Chondrocyte (in vitro differentiated cells): ENCODE measurements at places on chromosomes 4 and X. TPM values are rescaled to one million over a fixed set of nuclear protein-coding genes. Genes with fewer than 3 reads are reported as not detected.

The MAP9 gene
- 13.6 to 24.5 TPM (median 14.0 TPM) in 3 replicates for total RNA-seq

DNA sequence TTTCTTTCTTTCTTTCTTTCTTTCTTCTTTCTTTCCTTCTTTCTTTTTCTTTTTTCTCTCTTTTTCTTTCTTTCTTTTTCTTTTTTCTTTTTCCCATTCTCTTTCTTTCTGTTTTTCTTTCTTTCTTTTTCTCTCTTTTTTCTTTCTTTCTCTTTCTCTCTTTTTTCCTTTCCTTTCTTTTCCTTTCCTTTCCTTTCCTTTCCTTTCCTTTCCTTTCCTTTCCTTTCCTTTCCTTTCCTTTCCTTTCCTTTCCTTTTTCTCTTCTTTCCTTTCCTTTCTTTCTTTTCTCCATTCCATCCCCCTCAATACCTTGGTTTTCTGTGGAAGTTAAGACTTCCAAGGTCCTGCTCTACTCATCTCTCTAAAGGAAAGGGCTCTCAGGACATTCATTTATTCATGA is 102.8 kb upstream of the CLNK start:
- DNase-seq: no peak
- peaks cover 4% of the 10 kb centered on the region for H3K27me3 ChIP-seq
- no peak overlapping the region for H3K4me3 ChIP-seq
- peaks cover 10% of the 10 kb centered on the region for H3K4me1 ChIP-seq
- no peaks in the 10 kb centered on the region for H3K36me3 ChIP-seq

DNA sequence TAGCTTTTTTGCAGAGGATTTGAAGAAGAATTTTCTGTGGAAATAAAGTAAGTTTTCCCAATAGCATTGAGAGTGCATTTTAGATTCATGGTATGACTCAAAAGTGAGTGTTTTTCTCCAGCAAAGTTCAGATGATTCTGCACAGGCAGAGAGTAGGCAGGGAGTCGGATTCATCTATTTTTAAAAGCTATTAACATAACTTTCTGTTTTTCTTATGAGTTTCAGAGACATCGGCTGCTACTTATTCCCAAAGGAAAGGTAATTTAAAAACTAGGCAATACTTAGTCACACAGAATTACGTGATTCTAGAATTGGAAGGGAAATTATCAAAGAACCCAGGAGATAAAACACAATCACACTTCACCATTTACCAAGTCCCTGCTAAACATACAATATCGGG is 4.4 kb downstream of the CCDC110 start:
- no peak for DNase-seq
- H3K27me3 ChIP-seq: no peaks in the 10 kb centered on the region
- H3K4me1 ChIP-seq: peaks cover 43% of the 10 kb centered on the region
- H3K36me3 ChIP-seq: no peaks in the 10 kb centered on the region
- peak overlapping the region; percentile 55 for H3K27ac ChIP-seq

The CT83 gene
- not detected in 3 replicates for total RNA-seq

DNA sequence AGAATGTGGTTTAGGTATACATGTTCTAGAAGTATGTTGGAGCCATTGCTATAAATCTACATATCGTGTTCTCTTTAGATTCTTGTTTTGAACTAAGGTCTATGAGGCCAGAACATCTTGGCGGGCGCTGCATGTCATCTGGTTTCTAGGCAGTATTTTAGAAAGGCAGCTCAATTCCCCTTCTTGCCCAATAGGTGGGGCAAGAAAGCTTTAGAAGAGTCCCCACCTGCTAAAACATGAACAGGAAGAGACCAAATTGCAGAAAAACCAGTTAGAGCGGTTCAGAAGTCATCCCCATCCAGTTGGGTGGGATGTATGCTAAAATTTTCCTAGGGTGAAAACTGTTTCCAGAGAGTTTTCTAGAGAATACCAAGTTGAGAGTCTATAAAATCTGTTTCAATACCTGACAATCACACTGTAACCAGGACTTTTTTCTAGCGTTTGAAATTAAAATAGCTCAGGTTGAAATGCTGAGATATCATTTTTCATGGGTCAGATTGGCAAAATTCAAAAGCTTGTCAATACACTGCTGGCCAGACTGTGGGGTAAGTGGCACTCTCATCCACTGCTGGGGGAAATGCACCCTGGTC is 17.5 kb upstream of the SH3KBP1 start:
- H3K27ac ChIP-seq: no peak overlapping the region
- no peaks in the 10 kb centered on the region for H3K36me3 ChIP-seq
- H3K27me3 ChIP-seq: no peaks in the 10 kb centered on the region
- no peak overlapping the region for H3K4me3 ChIP-seq

DNA sequence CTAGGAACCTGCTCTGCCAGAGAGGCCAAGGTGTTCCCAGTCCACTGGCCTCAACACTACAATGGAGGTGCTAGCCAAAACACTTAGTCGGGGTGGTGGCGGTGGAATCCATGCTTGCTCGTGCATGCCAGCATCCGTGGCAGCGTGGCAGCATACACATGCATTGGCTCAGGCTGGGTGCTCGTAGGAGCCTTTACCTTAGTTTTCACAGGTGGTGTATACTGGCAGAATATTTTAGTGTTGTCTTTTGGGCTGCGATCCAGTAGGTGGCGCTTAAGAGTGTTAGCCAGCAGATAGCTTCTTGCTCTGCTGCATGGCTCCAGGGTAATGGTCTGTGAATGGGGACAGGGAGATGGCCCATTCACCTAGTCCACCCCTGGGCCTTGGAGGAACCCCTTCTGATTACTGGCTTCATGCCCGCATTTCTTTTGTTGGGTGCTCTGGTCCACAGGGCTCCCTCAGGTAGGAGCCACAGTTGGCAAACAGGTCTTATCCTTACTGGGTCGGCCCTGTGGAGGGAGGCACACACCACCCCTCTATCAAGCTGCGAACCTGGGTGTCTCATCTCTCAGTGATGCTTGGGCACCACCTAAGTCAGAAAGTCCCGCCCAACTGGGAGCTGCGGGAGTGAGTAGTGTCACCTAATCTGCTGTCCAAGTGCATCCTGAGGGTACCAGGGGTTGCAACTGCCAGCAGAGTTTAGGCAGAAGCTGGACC is 40.0 kb downstream of the RIPPLY1 start:
- peaks cover 8% of the 10 kb centered on the region for H3K36me3 ChIP-seq
- peaks cover 2% of the 10 kb centered on the region for H3K27me3 ChIP-seq
- no peaks in the 10 kb centered on the region for H3K4me1 ChIP-seq
- no peak for DNase-seq
- H3K4me3 ChIP-seq: no peak overlapping the region

DNA sequence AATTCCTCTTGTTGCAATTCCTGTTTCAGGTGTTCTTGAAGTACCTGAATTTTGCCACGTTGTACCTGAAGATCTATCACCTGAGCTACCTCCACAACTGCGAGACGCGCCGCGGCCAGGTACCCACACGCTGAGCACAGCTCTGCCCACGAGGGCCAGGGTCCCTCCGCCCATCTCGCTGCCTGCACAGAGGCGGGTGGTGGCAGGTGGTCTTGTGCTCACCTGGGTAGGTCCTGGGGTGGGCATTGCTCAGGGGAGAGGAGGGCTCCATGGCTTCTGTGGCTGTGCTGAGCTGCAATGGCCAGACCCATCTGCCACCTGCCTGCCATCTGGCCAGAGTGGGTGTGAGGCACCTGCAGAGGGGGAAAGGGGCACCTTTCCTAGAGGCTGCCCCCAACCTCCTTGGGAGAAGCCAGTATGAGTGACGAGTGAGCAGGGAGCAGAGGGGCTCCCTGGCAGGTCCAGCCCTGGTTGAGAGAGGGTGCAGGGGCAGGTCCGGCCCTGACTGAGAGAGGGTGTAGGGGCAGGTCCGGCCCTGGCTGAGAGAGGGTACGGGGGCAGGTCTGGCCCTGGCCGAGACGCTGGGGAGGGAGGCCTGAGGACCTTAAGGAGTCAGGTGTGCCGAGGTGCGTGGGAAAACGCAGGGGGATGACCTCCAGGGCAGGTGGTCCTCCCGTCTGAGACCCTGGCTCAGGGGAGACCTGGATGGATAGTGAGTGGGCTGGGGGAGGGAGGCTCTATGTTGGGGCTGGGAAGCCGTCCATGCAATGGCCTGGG is 10.7 kb downstream of the PDE6B start:
- H3K36me3 ChIP-seq: peaks cover 1% of the 10 kb centered on the region
- no peak overlapping the region for H3K4me3 ChIP-seq
- peaks cover 12% of the 10 kb centered on the region for H3K27me3 ChIP-seq

The TMSB15C gene
- total RNA-seq: 3.4 to 4.5 TPM (median 4.3 TPM) in 3 replicates

The CSN3 gene
- total RNA-seq: not detected in 3 replicates

DNA sequence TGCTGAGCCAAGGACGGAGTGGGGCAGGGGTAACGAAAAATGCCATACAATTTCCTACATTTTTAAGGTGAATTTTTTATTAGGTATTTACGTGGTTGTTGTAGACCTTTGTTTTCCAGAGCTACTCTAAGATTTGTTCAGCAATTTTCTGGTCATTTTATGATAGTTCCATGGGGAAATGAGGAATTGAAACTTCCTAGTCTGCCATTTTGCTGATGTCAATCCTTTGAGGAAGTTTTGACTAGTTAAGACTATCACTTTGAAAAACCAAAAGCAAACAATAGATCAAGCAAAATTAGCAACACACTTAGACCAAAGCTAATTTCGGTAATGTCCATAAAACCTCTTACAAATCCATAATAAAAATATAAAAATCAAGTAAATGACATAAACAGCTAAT is 7.0 kb upstream of the TLR3 start:
- no peak overlapping the region for H3K27ac ChIP-seq
- no peaks in the 10 kb centered on the region for H3K27me3 ChIP-seq
- H3K4me3 ChIP-seq: no peak overlapping the region

The NAP1L5 gene
- 5.1 to 9.1 TPM (median 5.8 TPM) in 3 replicates for total RNA-seq

DNA sequence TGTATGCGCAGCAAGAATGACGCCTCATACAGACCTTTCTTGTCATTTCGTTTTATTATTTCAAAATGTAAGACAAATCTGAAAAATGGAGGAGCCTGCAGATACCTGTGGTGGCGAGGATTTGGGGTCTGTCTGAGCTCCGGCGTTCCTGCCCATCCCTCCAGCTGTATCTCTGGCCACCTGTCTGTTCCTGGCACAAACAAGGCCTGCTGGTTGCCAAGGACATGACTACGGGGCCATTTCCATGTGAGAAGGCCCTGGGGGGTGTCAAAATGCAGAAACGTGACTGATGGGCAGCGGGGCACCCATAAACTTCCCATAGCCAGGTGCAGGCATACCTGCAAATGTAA is 591 bp upstream of the TSPAN7 start:
- H3K4me3 ChIP-seq: peak overlapping the region; percentile 59
- peaks cover 4% of the 10 kb centered on the region for H3K27me3 ChIP-seq
- no peak overlapping the region for H3K27ac ChIP-seq
- H3K36me3 ChIP-seq: no peaks in the 10 kb centered on the region
- no peak for DNase-seq

- DNase-seq: no peak
- peaks cover 9% of the 10 kb centered on the region for H3K36me3 ChIP-seq
- H3K27ac ChIP-seq: no peak overlapping the region
Measured at GRCh38 chr4:135072553-135072952, 871.0 kb upstream of the PABPC4L start.

- no peaks in the 10 kb centered on the region for H3K36me3 ChIP-seq
- H3K4me1 ChIP-seq: no peaks in the 10 kb centered on the region
- H3K27ac ChIP-seq: no peak overlapping the region
- no peak for DNase-seq
- peaks cover 17% of the 10 kb centered on the region for H3K27me3 ChIP-seq
Measured at GRCh38 chr4:44652002-44652401, 577 bp upstream of the YIPF7 start.

DNA sequence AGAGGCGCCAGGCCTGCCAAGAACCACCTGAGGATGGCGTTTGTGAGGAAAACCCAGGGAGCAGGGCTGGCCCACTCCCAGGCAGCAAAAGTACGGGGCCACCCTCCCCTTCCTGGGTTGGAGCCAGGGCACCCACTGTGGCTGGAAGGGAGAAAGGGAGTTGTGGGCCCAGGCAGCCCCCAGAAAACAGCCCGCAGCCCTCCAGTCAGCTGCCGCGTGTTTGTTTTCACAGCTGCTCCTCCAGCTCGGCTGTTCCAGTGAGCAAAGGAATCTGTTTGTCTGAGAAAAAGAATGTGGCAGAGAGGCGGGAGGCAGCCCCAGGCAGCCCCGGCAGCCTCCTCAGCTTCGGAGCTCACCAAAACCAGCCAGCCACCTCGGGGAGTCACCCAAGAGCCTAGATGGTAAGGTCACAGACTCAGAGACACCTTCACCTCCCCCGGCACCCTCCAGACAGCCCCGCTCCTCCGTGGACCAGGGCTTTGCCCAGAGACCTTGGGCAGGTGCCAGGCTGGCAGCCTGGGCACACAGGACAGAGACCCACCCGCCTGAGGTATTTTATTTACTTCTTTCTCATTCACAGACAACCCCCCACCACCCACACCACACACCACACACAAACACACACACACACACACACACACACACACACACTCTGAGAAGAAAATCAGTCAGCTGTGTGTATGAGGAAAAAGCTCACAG is 338.1 kb downstream of the BCOR start:
- H3K4me1 ChIP-seq: peaks cover 75% of the 10 kb centered on the region
- H3K27ac ChIP-seq: peak overlapping the region; percentile 94
- DNase-seq: no peak
- no peak overlapping the region for H3K4me3 ChIP-seq
- no peaks in the 10 kb centered on the region for H3K36me3 ChIP-seq
- no peaks in the 10 kb centered on the region for H3K27me3 ChIP-seq

The NPNT gene
- total RNA-seq: 2.7 to 3.2 TPM (median 2.8 TPM) in 3 replicates

GRCh38 chr4:2256156-2256731 is 5.7 kb downstream of the MXD4 start:
- no peaks in the 10 kb centered on the region for H3K27me3 ChIP-seq
- no peak overlapping the region for H3K27ac ChIP-seq
- no peak overlapping the region for H3K4me3 ChIP-seq
- DNase-seq: peak; percentile 87

The KIT gene
- 3.1 to 6.7 TPM (median 6.4 TPM) in 3 replicates for total RNA-seq

DNA sequence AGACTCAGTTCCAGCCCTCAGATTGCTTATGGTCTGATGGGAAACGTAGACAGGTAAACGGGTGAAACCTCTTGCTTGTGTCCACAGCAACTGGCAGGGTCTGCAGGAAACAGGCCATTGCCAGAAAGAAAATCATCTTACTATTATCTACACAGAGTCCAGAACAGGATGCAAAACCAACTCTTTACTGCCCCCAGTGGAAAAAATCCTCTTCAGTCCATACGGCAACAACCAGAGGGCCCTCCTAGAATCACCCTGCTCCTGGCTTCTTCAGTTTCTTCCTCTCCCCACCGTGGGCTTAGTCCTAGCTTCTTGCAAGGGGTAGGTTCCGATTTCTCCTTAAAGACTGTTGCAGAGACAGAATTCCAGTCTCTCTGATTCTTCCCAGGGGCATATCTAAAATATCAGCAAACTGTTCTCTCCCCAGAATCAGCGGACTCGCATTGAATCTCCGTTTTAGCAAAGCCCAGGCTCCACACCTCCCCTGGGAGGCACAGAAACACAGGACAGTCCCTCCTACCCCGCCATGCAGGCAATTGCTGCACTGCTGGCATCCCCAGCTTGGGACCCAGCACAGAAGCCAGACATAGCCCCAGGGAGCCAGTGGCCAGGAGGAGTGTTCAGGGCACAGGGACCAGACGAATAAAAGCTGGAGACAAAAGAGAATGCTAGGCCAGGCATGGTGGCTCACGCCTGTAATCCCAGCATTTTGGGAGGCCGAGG is 41.0 kb upstream of the SH3RF1 start:
- no peak overlapping the region for H3K4me3 ChIP-seq
- H3K27ac ChIP-seq: no peak overlapping the region
- no peaks in the 10 kb centered on the region for H3K36me3 ChIP-seq
- no peak for DNase-seq

The SSX2B gene
- not detected in 3 replicates for total RNA-seq
